ENCODE measurements at places on chromosomes 3 and 15.

DNA sequence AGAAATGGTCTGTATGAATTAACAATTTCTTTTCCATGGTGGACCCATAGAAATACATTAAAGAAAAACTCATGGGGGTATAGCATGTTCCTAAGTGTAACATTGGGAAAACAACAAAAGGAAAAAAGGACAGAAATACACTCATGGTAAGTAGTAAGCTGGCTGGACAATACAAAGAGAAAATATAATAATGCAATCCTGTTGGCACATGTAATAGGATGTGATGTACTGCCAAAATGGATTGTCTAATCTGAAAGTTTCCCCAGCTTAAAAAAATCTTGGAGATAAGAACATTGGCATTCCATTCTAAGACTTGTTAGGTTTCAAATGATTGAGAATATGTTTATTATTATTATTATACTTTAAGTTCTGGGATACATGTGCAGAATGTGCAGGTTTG is 128.1 kb downstream of the MBNL1 start:
- no peak for DNase-seq

DNA sequence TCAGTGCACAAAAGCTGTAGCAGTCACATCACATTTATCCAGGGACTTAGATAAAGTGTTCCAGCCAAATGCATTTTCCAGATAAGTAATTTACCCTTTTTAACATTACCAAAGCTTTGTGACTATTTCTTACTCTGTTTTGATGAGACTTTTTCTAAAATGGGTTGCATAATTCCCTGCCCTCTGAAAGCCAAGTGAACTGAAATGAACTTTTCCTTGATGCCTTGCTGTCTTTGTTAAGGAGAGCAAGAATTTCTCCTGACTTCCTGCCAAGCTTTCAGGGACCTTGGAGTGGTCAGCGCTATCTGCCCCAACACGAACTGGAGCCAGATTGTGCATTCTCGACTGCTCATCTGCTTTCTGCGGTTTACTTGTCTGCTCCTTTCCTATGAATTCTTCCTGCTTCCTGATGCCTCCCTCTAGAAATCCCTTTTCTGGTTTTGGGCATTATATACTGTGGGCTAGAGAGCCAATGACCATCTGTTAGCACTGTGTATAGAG is 34.8 kb downstream of the EIF4E3 start:
- no peak for DNase-seq

DNA sequence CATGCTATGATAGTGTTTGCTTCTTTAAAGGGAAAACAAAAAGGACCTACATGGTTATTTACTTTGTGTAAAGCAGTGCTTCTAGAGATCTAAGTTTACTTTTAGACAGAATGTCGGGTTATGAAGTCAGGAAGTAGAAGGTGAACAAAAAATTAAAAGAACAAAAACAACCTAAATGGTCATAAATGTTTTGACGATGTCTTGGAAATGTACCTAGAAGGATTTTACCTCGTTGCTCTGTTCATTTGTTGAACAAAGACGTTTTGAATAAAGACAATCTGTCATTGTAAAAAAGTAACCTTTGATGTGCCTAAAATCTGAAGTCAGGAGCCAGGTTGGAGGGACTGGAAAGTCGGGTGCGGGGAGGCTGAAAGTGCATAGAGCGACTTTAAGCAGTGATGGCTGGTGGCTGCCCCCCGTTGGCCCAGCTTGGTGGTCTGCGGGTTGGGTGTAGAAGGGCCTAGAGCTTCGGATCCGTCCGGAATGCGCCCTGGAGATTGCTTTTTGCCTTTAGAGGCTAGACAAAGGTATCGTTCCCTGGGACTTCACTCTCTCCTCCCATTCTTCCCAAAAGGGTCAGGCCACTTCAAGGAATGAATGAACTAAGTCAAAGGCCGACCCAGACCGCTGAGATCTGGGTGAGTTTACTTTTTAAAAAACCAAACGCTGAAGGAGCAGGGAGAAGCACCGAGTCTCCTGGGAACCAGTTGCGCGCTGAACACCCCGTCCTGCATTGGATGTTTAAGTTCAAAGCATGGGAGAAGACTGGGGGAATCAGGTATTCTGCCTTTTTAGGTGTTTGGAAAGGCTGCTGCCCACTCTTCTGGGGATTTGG is 2.1 kb downstream of the SOX14 start:
- no peak for DNase-seq

GRCh38 chr3:147462856-147463255 is 53.7 kb downstream of the ZIC1 start:
- no peak for DNase-seq

DNA sequence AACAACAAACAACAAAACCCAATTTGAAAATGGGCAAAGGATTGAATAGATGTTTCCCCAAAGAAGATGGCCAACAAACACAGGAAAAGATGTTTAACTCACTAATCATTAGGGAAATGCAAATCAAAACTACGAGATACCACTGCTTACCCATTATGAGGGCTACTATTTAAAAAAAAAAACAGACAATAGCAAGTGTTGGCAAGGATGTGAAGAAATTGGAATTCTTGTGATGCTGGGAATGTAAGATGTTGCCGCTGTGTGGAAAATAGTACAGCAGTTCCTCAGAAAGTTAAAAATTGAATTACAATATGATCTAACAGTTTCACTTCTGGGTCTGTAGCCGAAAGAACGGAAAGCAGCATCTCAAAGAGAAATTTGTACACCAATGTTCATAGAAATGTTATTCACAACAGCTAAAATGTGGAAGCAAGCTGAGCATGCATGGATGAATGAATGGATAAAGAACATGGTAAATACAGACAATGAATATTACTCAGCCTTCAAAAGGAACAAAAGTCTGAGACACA is 121.9 kb downstream of the CHSY1 start:
- DNase-seq: no peak

GRCh38 chr15:31590609-31591008 is 264.0 kb downstream of the KLF13 start:
- DNase-seq: no peak

- DNase-seq: no peak
Measured at GRCh38 chr3:122536632-122537001, 21.9 kb upstream of the KPNA1 start.

- no peak for DNase-seq
Measured at GRCh38 chr3:50850639-50851511, 176.1 kb downstream of the DOCK3 start.

- DNase-seq: no peak
Measured at GRCh38 chr15:65888981-65889380, 19.7 kb downstream of the RAB11A start.

GRCh38 chr3:105584003-105584790 is 217.5 kb downstream of the ALCAM start:
- DNase-seq: no peak

- DNase-seq: no peak
Measured at GRCh38 chr15:39575180-39575579, 5.7 kb upstream of the THBS1 start.

DNA sequence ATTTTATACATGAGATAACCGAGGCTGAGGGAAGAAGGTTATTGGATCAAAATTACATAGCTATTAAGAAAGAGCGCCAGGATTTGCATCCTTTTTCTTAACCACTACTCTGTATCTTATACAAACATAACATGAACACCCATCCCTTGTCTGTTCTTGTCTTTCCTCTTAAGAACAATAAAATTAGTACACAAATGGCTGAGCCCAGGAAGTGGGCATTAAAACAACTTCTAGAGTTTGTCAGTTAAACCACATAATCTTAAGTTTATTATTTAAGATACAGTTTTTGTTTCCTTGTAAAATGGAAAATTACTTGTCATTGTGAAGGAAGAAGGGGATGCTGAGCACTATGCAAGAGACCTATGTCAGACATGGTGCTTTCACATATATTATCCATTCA is 48.9 kb upstream of the PPIB start:
- no peak for DNase-seq

DNA sequence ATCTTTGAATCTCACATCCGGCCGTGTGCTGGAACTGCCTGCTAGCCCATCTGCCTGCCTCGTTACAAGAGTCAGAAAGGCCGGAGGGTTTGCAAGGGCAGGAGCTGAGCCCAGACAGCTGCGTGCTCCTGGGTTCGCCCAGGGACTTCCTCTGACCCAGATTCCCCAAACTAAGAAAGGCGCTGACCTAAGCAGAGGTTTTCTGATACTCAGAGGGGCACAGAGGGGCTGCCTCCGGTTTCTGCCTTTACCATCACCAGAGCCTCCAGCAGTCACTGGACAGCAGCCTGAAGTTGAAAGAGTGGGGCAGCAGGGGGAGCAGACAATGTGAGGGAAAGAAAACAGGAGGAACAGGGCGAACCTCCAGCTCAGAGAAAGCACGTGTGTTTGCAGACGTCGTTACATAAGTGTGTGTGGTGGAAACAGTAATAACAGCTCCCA is 33.4 kb upstream of the RAD18 start:
- no peak for DNase-seq

DNA sequence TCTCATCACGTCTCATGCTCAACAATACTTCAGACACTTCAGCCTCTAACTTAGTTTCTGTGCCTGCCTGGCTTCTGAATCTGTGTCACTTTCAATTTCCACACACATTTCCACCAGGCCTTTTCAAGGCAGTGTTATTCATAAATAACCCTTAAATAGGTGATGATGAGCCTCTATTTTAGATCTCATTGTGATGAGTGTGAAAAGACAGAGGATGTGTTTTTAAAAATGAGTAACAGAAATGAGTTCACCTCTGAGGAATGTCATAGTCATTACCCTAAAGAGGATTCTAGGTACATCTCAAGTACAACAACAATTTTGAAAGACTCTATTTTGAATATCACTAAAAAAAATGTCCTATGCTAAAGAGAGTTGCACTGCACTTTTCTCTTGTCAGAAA is 64.6 kb downstream of the STAC start:
- no peak for DNase-seq

- no peak for DNase-seq
Measured at GRCh38 chr3:25074149-25074548, 353.9 kb upstream of the RARB start.

- no peak for DNase-seq
Measured at GRCh38 chr15:91793771-91794170, 59.7 kb upstream of the SLCO3A1 start.

- no peak for DNase-seq
Measured at GRCh38 chr3:98793971-98794370, 30.8 kb downstream of the ST3GAL6 start.

DNA sequence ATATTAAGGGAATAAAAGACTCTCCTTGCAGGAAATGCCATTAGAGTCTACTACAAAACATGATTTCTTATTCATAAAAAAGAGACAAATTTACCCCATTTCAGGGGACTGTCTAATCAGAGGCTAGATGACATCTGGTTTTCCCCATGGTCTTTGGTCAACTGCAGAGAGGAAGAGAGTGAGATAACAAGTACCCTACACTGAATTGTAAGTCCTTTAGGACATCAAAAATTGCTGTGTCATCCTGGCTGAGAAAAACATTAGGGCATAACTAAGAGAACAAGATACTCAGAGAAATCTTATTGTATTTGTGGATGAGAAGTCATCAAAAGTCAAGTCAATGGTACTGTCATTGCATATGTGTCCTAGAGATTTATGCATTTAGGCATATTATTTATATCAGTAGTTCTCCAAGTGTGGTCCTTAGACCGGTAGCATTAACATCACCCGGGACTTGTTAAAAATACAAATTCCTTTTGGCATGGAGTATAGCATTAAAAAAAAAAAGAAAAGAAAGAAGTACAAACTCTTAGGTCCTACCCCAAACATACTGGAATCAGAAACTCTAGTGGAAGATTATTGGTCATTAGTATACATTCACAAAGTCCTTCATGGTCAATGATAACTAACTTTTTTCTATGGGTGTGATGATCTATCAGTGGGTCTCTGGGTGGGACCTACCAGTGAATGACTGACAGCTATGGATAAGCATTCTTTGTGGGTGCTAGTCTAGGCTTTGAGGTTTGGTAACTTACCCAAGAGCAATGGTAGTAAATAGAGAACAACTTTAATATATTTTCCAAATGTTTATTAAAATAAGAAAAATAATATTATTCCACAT is 29.0 kb upstream of the TBC1D5 start:
- DNase-seq: no peak

GRCh38 chr15:83320844-83321243 is 36.4 kb upstream of the BNC1 start:
- DNase-seq: no peak

- DNase-seq: no peak
Measured at GRCh38 chr3:3665961-3666640, 133.1 kb upstream of the LRRN1 start.
